ENCODE measurements at places on chromosomes 5 and 9. TPM values are rescaled to one million over a fixed set of nuclear protein-coding genes. Genes with fewer than 3 reads are reported as not detected.

Gene PRR7
- 3.0 TPM for total RNA-seq

- no peak for DNase-seq
These were observed 28.8 kb downstream of the LPCAT1 start for GRCh38 chr5:1494780-1495524.

GRCh38 chr9:83701769-83702168, 6.0 kb downstream of the UBQLN1 start:
- no peak for DNase-seq

GRCh38 chr5:111667128-111667736, 89.8 kb downstream of the NREP start:
- no peak for DNase-seq

Gene LURAP1L
- total RNA-seq, result 11.8 TPM

DNA sequence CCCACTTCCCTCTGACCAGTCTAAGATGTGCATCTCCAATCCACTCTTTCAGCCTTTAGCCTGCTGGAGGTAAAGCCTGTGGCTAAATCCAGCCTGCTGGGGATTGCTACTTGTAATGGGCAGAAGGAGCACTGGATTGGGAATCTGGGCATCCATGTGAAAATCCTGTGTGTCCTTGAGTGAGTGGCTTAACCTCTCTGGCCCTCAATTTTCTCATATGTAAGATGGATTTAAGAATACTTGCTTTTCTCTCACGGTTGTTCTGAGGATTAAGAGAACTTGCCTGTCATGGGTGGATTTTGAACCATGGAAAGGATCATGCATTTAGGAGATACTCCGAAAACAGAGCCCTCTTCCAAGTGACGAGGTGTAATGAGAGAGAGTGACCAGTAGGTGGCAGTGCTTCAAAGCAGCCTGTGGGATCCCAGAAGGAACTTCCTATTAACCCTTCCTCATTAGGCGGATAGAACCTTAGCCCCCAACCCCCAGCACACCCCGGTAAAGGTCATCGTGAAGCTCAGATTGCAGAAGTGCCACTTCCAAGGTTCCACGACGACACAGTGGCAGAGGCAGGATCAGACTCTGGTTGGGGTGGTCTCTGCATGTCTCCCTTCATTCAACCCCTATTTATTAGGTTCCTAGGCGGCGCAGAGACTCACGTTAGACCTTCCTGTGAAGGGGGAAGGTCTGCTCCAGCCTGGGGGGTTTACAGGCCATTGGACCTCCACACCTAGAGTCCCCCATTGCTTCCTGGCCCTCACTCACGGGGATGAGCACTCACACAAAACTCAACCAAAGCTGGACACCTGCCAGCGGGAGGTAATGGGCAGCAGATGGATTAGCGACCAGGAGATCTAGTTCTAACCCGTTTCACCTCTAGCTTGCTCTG, 68.7 kb upstream of the ZNF618 start:
- peak; percentile 56 for DNase-seq

Gene TMOD1
- total RNA-seq, result 22.1 TPM

GRCh38 chr5:139088024-139088423, 110.1 kb downstream of the SIL1 start:
- no peak for DNase-seq
